EH (cell line): ENCODE measurements at places on chromosomes 7 and 10.
A peak's percentile ranks its signal among the peaks of the same experiment; 100 is the strongest.

- no peak for DNase-seq
These were observed 111.0 kb downstream of the GRID1 start for GRCh38 chr10:86255405-86256251.

GRCh38 chr10:113666682-113667252, 2.9 kb upstream of the NRAP start:
- peak; percentile 59 for DNase-seq

- DNase-seq, result no peak
These were observed 13.1 kb upstream of the CUX1 start for GRCh38 chr7:101804088-101804963.

DNA sequence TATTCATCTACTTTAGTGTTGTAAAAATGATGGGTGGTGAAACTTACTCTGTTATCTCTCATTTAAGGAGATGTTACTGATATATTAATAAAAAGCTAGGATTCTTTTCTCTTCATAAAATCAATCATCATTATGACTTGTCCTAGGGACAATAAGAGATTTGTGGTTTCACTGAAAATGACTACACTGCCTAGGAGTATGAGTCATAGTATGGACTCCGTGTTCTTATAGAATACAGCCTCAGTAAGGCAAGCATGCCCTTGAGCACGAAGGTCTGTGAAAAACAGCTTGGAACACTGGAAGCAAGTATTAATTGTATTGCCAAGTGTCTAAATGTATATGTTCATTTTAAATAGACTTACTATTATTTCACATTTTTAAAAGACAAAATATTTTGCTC, 749.2 kb upstream of the PCDH15 start:
- DNase-seq, result no peak

- no peak for DNase-seq
These were observed 92.6 kb upstream of the NPY start for GRCh38 chr7:24191362-24191761.

DNA sequence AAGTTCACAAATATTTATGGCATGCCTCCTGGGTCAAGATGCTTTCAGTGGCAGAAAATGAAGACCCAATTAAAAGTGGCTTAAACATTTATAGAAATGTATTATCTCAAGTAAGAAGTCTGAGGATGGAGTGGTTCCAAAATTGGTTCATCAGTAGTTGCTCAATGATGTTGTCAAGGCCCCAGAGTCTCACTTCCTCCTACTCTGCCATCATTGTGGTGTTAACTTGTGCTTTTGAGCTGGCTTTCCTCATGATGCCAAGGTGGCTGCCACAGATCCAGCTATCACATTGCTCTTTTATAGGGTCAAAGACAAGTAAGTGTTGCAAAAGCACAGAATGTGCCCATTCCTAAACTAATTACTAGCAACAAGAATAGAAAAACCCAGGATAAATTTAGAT, 404.6 kb upstream of the NRP1 start:
- DNase-seq, result peak; percentile 27

DNA sequence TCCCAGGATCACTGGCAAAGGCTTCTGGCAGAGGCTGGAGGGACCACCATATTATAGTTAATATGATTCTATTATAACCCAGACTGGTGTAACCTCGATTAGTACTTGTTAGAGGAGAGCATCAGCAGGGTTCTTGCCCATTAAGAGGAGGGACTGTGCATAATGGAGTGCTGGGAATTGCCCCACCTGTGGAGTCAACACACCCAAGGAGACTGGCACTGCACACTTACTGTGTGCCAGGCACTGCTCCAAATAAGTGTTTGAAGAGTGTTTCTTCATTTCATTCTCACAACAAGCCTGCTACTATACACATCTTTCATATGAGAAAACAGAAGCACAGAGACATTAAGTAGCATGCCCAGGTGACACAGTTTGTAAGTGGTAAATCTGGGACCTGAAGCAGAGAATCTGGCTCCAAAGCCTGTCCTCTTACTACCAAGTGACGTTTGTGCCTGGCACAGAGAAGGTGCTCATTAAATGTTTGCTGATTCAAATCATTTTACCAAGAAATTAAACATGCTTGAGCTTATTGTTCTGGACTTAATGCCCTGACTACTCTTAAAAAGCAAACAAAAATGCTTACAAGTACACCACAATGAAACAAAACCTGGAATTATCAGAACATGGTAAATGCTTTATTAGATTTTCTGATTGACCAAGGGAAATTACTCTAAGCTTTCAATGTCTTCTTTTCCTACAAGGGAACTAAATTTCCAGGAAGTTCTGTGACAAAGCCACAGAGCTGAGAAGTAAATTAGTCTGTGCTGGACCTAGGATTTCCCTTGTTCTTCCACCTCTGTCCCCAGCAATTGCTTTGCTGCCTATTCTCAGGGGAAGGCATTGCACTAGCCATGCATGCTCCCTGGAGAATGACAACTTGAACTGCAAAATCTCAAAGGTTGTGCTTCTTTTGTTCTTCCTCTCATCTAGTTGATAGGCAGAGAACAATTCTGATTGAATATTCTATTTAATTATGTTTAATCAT, 809 bp downstream of the SLC13A1 start:
- no peak for DNase-seq

GRCh38 chr7:156603011-156603410, 37.6 kb upstream of the RNF32 start:
- DNase-seq, result no peak
